Stimulated activated CD4-positive, alpha-beta T cell treated with anti-CD3 and anti-CD28 coated beads, TNF-alpha, amount 100 ng/mL, for 1 hour (primary cell): ENCODE measurements at places on chromosomes 6 and 20.

GRCh38 chr6:93238632-93239031 lies 180.7 kb downstream of the EPHA7 start:
- DNase-seq = no peak

DNA sequence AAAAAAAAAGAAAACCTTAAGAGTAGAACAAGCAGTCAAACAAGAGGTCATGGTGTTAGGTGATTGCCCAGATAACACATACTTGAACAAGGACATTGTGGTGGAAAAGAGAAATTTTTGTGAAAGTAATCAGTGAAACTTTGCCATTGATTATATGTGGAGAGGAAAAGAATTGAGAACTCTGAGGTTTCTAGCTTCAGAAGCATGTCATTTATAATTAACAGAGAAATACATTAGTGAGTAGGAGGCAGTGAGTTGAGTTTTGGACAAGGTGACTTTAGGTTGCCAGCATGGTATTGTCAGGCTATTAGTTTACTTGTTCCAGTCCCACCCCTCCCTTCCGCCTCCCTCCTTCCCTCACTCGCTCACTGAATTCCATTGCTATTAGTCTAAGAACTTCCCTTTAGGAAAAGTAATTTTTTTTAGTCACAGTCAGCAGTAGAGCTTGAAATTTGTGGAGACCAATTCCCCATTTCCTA lies 17.2 kb downstream of the TAB2 start:
- DNase-seq = no peak

DNA sequence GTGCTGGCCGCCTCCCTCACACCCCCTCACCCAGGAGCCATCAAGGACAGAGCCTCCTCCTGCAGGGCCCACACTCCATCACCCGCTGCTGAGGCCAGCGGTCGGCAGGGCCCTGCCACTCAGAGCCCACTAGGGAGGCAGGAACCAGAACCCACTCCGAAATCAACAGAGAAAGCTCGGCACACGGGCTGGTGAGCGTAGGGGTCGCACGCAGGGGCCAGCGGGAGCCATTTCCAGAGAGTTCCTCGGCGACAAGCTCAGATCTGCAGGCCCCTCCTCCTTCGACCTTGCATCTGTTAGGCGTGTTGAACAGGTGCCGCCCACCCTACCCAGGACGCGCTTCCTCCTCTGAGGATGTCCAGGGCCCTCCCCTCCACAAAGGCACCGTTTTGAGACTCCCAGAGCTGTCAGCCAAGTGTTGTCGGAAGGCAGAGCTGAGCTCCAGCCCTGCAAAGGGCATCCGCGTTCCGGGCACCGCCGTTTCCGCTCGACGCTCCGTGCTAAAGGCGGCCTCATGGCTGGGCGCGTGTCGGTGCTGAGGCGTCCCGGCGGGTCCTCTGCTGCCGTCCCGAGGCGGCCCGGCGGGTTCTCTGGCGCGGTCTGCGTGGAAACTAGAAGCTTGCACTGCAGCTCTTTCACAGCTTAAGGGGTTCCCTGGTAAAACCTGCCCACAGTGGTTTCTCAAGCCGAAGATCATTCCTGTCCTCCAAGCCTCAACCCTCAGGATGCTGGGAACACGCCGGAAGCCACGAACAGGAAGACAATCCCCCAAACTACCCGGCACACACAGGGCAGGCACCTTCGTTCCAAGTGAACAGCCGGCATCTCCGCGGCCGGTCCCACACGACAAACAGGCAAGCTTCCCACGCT lies 6.8 kb downstream of the KCNQ2 start:
- DNase-seq = no peak

DNA sequence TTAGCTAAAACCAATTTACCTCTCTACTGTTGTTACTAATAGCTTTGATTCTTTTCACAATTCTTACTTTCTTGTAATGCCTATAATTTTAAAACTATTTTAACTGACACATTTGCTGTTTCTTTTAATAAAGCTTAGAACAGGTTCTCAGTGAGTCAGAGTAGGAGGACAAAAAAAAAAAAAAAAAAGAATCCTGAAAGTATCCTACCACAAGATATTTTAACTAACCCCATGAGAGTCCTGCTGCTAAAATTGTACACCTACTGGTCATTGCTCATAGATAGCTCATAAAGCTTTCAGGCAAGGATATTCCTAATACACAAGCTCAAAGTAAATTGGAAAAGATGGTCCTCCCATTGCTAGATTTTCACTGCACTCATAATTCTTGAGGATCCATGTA lies 301.0 kb downstream of the CENPW start:
- no peak for DNase-seq

- DNase-seq = no peak
Observed at GRCh38 chr6:119587537-119587936, 238.0 kb upstream of the MAN1A1 start.

DNA sequence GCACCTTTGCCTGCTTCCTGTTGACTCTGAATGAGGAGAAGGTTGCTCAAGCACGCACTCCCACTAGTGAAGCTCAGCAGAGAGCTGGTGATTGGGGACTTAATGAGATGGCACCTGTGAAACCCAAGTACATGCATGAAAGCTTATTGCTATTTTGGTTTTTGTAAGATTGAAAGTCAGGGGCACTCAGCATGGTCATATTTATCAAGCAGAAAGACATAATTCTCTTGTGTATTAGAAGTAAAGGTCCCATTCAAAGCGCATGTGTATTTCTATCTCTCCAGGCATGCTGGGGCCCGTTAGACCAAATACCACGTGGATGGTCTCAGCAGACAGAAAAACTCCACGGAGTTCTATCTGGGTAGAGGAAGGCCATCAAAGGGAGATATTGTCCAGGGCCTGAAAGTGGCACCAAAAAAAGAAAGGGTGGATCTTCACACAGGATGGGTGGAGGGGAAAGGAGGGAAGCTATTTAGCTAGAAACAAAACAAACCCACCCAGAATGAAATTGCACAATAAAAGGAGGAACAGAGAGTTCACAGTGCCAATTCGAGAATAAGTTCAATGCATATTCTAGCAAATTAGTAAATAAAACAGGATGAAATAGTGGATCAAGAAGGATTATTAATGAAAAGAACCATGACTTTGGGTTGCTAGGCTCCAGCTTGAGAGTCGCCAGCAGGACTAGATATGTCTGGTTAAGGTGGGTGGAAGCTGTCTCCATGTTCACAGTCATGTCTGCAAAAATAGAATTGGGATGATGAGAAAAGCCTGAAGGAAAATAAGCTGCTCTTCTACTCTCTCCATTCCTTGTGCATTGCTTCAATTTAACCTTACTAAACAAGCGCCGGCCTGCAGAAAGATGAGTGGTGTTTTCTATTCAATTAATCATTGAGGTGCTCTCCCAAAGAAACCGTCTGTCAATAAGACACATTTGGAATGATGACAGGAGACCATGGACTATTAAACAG lies 224.9 kb upstream of the DTNBP1 start:
- DNase-seq = no peak
